GM23248 (cell line): ENCODE measurements at places on chromosomes 7 and 10.
A peak's percentile ranks its signal among the peaks of the same experiment; 100 is the strongest.

DNA sequence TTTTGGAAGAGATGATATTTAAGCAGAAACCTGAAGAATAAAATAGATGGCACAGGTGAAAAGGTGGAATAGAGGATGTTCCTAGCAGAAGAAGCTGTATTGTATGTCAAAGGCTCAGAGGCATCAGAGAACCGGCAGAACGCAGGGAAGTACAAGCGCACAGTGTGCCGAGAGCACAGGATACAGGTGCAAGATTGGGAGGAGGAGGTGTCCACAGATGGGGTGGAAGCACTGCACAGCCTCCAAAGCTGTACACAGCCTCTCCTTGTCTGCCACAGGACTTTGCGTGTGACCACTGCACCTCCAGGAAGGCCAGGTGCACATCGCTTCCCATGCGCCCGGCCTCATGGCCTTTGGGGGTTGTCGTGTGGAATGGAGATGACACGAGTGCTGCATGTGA is 23.3 kb upstream of the SEC61G start:
- no peak for DNase-seq

DNA sequence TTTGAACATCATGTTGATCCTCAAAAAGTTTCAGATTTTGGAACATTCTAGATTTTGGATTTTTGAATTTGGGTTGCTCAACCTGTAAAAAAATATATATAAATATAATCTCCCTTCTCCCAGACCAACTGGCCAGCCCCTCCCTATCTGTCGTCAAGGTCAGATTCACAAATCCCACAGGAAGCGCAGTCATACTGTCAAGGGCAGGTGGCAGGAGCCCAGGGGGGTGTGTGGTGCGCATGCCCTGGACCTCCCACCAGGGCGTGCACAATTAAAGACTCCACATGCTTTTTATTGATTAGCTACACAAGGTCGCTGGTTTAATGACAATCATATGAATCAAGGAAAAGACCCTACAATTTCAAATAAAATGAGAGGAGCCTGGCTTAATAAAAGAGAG is 77.0 kb upstream of the EEPD1 start:
- DNase-seq: no peak

- DNase-seq: peak; percentile 23
These were observed 167.2 kb upstream of the HGF start for GRCh38 chr7:81937091-81937490.

DNA sequence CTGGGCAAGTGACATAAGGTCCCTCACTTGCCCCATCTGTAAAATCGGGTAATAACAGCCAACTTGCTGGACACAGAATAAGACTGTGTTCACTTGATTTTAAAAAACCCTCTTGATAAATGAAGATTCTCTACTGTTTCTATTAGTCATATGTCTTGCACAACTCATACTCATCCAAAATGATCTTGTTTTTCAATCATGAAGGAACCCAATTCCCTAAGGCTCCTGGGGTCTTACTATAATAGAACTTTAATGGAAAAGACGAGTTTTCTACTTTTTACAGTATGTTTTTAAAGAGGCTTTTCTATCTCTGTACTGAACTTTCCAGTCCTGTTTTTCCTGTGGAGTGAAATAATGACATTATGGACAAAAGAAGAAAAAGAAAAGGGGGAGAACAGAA is 103.8 kb downstream of the ARID5B start:
- peak; percentile 63 for DNase-seq

- no peak for DNase-seq
These were observed 135.0 kb upstream of the PALS2 start for GRCh38 chr7:24438232-24438631.

- DNase-seq: no peak
These were observed 17.0 kb downstream of the FRMPD2 start for GRCh38 chr10:48257407-48257961.

GRCh38 chr10:69335613-69336012 is 57.3 kb downstream of the HK1 start:
- DNase-seq: no peak

DNA sequence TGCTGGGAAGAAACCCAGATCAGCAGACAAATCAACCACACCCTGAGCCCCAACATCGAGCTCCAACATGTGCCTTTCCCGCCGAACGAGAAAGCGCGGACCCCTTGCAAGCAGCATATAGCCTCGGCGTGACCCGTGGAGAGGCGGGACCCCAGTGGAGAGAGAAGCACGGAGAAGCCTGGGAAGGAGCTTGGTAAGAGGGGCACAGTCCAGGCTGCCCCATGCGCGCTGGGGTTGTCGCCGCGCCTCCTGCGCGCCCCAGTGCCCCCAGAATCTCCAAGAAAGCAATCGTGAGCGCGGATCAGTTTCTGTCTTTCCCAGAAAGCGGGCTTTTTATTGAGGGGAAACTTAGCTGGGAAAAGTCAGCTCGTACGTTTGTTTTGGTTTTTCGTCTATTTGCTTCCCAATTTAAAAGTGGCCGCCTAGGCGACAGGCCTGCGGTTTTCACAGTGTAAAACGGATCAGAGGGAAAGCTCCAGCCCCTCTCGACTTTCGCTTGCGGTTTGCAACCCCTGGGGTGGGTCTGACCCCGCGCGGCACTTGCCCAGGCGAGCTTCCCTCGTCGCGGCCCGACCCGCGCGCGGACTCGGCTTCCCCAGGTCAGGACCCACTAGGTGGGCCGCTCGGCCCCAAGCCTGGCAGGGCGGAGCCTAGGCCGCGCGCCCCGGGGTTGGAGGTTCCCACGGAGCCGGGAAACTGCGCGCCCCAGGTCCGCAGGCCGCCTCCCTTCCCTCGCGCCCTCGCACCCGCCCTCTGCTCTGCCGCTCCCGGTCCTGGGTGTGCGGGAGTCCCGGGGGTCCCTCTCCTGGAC is 31.1 kb downstream of the SKIDA1 start:
- DNase-seq: peak; percentile 59

- DNase-seq: no peak
These were observed 331.6 kb upstream of the HPS1 start for GRCh38 chr10:98778277-98778759.
